Right renal cortex interstitium (tissue), 3 donors: ENCODE measurements at places on chromosomes 7 and 10. TPM values are rescaled to one million over a fixed set of nuclear protein-coding genes. Genes with fewer than 3 reads are reported as not detected.

PHKG1 gene
- polyA plus RNA-seq, result 1.1 TPM

HHEX gene
- polyA plus RNA-seq, result 9.8 TPM

OR9A2 gene
- polyA plus RNA-seq, result not detected

IMMP2L gene
- 45.7 TPM for polyA plus RNA-seq

DNA sequence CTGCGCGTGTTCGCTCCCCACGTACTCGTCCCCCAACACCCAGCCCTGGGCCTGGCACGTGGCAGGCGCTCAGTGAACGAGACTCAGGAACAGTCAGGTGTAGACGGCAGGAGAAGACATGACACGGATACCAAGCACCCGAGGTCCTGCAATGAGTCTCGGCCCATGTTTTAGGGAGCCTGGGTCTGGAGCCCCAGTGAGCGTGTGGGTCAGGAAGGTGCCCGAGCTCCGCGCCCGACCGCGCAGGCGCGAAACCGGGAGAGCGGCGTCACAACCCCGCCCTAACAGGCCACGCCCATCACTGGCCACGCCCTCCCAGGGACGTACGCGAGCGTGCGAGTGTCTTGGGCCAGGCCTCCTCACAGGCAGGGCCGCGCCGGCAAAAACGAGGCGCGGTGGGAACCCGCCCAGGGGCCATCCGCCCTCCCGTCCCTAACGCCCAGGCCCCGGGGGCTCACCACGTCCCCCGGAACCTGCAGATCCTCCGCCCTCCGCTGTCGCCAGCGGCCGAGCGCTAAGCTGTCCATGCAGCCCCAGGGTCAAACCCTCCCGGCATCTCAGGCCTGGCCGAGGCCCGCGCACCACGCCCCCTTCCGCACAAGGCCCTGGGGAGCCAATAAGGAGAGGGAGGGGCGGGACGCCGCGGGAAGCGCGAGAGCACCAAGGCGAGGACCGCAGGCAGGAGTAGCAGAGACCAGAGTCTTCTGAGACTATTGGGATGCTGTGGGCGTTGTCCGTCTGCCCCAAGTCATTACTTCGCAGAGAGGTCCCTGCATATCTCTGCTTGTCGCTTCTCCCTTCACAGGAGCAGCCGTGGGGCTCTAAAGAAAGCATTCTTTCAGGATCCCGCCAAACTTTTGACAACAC is at the start of gene C10orf143:
C10orf143 (minus strand) TSS at position 585 of the 867 bp plus-strand sequence; CDS start at position 527, 58 bp downstream.
- DNase-seq, result peak; percentile 96

- DNase-seq, result no peak
These were observed 71.9 kb downstream of the MRPL32 start for GRCh38 chr7:43004082-43004481.

- no peak for DNase-seq
These were observed 280.5 kb downstream of the CNTNAP2 start for GRCh38 chr7:146397141-146397540.

GRCh38 chr7:148146346-148146745 is 444.2 kb upstream of the C7orf33 start:
- no peak for DNase-seq

GRCh38 chr7:47087866-47088265 is 494.0 kb downstream of the TNS3 start:
- no peak for DNase-seq

GRCh38 chr10:33008499-33009243 is 50.6 kb upstream of the ITGB1 start:
- DNase-seq, result peak; percentile 60

DNA sequence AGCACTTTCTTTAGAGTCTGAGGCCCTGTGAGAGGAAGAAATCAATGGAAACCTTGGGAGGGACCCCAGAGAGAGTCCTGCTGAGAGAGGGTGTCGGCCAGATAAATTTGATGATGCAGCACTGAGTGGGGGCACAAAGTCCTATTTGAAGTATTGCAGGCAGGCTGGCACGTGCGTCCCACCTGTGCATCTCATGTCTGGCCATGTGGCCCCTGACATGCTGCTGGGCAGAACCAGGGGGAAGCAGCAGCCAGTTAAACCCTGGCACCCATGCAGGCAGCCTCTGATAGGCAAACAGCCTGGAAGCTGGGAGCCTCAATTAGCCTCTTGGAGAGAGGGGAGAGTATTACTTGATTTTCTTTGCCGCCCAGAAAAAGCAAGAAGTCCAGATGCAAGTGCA is 180.9 kb downstream of the PLXNA4 start:
- no peak for DNase-seq

GRCh38 chr7:26156451-26157420 is 4.7 kb downstream of the NFE2L3 start:
- no peak for DNase-seq

GRCh38 chr10:114623661-114624294 is 34.3 kb downstream of the ABLIM1 start:
- no peak for DNase-seq

DNA sequence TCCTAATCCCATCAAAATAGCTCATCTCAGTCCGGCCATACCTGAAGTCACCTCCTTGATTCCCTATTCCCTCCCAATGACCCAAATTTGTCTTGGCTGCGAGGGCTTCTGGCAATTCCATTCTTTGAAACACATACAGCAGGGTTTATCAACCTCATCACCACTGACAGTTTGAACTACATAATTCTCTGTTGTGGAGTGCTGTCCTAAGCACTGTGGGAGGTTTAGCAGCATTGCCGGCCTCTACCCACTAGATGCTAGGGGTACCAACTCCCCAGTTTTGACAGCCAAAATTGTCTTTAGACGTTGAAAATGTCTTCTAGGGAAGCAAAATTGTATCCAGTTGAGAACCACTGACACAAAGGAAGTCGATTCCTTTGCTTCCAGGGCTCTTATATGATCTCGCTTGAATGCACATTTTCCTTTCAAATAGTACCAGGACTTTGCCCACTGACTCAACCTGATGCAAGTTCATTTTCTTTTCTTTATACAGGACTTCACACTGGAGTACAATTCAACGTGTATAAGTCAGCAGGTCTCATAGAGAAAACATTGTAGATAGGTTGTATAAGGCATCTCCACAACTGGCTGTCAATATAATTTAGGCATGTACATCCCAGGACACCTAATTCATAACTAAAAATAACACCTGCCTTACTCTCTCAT is 133.3 kb downstream of the STRA8 start:
- no peak for DNase-seq

- DNase-seq, result no peak
These were observed 22.6 kb upstream of the DLG5 start for GRCh38 chr10:77949167-77949566.
